ENCODE measurements at places on chromosomes 5 and 9. TPM values are rescaled to one million over a fixed set of nuclear protein-coding genes. Genes with fewer than 3 reads are reported as not detected.

DNA sequence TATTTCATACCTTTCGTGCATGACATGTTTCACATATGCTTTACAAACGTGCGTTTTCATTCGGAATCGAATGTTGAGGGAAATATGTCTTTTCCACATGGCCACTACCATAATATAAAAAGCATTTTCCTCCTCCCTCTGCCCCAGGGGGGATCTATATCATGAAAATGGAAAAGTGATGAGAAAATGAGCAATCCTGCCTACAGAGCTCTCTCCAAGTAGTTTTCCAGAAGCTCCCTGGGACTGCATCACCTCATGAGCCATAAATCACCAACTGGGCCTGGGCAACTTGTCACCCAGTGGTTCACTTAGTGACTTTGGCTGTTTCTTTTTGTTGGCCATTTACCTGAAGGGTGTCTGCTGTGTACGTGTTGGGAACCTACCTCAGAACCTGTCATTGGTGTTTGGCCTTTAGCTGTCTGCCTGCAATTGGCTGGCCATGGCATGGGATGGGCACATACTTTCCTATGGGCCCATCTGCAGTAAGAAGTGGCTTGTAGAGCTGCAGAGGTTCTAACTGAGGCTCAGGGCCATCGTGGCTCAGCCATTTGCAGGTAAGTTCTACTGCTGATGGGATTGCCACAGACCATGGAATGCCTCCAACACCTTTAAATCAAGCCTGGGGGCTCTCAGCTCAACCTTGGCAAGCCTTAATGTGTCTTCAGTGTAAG is 9.5 kb upstream of the TIFAB start:
- no peak for DNase-seq

DNA sequence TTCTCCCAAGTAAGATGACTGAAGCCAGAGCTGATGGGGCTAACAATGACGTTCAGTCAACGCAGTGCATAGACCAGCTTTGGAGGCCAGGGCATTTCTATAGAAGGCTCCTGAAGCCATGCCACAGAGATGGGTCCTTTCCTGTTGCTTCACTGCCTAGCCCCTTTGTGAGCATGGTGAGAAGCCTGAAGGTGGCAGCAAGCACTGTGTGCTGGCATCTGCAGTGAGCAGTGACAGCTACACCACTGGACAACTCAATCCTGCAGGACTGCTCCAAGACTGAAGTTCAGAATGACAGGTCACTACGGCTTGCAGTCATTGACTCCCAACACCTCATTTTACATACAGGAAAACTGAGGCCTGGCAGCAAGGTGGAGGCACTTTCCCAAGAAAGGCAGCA is 229.0 kb downstream of the TSSK1B start:
- no peak for DNase-seq

CDH9 gene
- total RNA-seq: not detected

DNA sequence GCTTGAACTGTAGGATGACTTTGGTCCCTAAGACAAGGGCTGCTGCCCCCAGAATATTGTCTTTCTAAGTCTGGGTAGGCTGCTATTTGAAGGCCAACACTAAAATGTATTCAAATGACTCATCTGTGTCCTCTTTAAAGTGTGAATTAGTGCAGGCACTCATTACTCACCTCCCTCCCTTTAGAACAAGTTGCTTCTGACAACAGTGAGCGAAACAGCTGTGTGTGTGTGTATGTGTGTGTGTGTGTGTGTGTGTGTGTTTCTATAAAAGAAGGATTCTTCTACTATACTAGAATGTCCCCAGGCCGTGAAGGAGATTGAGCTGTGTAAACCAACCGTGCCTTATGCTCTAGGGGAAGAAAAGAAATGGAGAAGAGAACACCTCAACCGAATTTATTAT is 1337.2 kb downstream of the PTPRD start:
- DNase-seq: no peak

LCN12 gene
- total RNA-seq: 3.4 TPM

- DNase-seq: no peak
Measured at GRCh38 chr9:71742703-71743102, 25.6 kb downstream of the CEMIP2 start.

GRCh38 chr9:111945216-111945615 is 48.6 kb downstream of the UGCG start:
- DNase-seq: no peak

All from ureter (tissue), 1 donor.